ENCODE measurements at places on chromosomes 13 and 19.

DNA sequence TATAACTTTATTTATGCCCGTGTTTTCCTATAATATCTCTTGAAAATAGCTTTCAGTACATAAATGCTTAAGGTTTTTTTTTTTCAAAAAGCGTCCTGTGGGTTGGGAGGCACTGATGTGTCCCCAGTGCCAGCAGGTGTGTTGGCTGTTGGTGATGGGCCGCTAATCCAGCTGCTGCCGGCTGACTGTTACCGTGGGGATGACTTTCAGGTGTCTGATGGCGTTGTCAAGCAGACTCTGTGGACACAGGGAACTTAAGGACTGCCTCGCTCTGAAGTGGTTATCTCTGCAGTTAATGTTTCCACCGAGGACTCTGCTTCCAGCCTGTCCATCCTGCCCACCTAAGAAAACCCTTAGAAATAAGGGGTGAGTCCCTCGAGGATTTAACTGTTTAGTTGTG is 94.5 kb downstream of the ANKRD10 start:
- no peak overlapping the region for H3K27ac ChIP-seq
- H3K4me1 ChIP-seq, result peaks cover 8% of the 10 kb centered on the region
- peaks cover 16% of the 10 kb centered on the region for H3K27me3 ChIP-seq
- no peak overlapping the region for H3K4me3 ChIP-seq
- no peak for DNase-seq

GRCh38 chr13:113029487-113030258 is 60.7 kb downstream of the MCF2L start:
- H3K4me1 ChIP-seq, result no peaks in the 10 kb centered on the region
- no peaks in the 10 kb centered on the region for H3K36me3 ChIP-seq
- H3K27ac ChIP-seq, result no peak overlapping the region
- H3K27me3 ChIP-seq, result peaks cover 2% of the 10 kb centered on the region
- DNase-seq, result no peak

- no peak overlapping the region for H3K27ac ChIP-seq
- no peak overlapping the region for H3K4me3 ChIP-seq
- no peaks in the 10 kb centered on the region for H3K4me1 ChIP-seq
- peaks cover 11% of the 10 kb centered on the region for H3K36me3 ChIP-seq
These were observed 867.1 kb downstream of the UQCRFS1 start for GRCh38 chr19:28345811-28346210.

DNA sequence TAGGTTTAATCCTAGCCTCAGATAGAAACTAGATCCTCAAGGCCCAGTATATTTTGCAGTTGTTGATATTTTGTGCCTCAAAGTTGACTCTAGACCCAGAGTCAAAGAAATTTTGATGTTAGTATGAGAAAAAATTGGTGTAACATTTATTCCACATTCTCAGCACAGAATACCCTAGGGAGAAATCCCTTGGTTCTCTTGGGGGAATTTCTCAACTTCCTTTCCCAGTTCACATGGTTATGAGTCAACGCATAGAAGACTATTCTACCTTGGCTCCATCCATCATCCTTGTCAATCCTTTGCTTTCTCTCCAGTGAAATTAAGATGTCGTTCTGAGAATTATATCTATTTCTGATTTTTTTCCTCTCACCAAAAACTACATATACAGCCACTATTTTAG is 145.3 kb downstream of the POSTN start:
- no peak overlapping the region for H3K27ac ChIP-seq
- no peak overlapping the region for H3K4me3 ChIP-seq
- H3K36me3 ChIP-seq, result no peaks in the 10 kb centered on the region
- no peaks in the 10 kb centered on the region for H3K4me1 ChIP-seq
- H3K27me3 ChIP-seq, result no peaks in the 10 kb centered on the region

- no peak overlapping the region for H3K4me3 ChIP-seq
- no peaks in the 10 kb centered on the region for H3K4me1 ChIP-seq
- H3K27me3 ChIP-seq, result peaks cover 11% of the 10 kb centered on the region
- no peaks in the 10 kb centered on the region for H3K36me3 ChIP-seq
- no peak overlapping the region for H3K27ac ChIP-seq
These were observed 264.1 kb downstream of the NALCN start for GRCh38 chr13:101152184-101152583.

- peaks cover 4% of the 10 kb centered on the region for H3K36me3 ChIP-seq
- H3K4me1 ChIP-seq, result peaks cover 91% of the 10 kb centered on the region
- H3K4me3 ChIP-seq, result peak overlapping the region; percentile 32
- peak overlapping the region; percentile 38 for H3K27ac ChIP-seq
- no peaks in the 10 kb centered on the region for H3K27me3 ChIP-seq
These were observed 44.0 kb downstream of the BRD4 start for GRCh38 chr19:15288146-15288963.

DNA sequence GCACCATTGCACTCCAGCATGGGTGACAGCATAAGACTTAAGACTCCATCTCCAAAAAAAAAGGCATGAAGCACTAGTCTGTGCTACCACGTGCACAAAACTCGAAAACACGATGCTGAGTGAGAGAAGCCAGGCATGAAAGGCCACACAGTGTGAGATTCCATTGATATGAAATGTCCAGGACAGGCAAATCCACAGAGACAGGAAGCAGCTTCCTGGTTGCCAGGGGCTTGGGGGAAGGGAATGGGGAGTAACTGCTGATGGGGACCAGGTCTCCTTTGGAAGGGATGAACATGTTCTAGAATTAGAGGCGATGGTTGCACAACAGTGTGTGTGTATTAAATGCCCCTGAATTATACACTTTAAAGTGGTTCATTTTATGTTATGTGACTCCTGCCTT is 15.9 kb upstream of the JUND start:
- no peaks in the 10 kb centered on the region for H3K27me3 ChIP-seq
- peak overlapping the region; percentile 40 for H3K27ac ChIP-seq
- no peak overlapping the region for H3K4me3 ChIP-seq
- peaks cover 51% of the 10 kb centered on the region for H3K4me1 ChIP-seq

Data from activated T-helper 1 cell treated with anti-CD3 and anti-CD28 coated beads, Interleukin-12 subunit alpha, Interleukin-12 subunit beta, Interleukin-2, Interleukin-4 antibody, amounts not matched to agents 30 ng/mL and 10 ng/mL and 1 ng/mL, durations not matched to agents 14 hours and 24 hours and 36 hours (primary cell).